Cortex of kidney (tissue), 1 donor: ENCODE measurements at places on chromosomes 2 and 18.

GRCh38 chr2:144489315-144489916 is 30.5 kb downstream of the ZEB2 start:
- no peak for DNase-seq

DNA sequence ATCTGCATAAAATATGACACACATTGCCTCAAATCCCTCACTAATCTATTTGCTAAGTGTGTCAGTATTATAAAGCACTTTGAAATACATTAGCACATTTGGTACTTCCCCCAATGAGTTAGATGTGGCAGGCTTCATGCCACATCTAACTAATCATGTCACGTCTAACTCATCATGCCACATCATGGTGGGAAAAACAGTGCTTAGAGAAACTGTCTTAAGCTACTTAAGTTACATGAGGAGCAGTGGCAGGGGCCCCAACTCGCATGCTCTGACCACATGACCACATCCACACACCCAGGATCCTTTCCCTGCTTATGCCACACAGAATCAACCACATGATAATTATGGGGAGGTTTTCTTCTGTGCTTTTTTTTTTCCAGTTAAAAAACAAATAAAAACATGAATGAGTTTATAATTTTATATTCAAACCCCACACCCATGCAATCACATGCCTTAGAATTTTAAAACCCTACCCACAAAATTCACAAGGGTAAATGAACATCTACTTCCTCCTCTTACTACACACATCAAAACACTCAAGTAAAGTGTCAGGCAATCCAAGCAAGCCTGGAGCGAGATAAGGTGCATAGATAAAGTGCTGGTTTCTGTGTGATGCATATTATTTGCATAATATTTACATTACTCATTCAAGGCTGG is 1.6 kb downstream of the ABCA12 start:
- DNase-seq, result no peak

- DNase-seq, result no peak
Measured at GRCh38 chr2:29991086-29991485, 69.7 kb upstream of the ALK start.

- no peak for DNase-seq
Measured at GRCh38 chr2:196315388-196316049, 144.1 kb upstream of the STK17B start.

- no peak for DNase-seq
Measured at GRCh38 chr2:64035072-64035942, 16.1 kb upstream of the VPS54 start.

DNA sequence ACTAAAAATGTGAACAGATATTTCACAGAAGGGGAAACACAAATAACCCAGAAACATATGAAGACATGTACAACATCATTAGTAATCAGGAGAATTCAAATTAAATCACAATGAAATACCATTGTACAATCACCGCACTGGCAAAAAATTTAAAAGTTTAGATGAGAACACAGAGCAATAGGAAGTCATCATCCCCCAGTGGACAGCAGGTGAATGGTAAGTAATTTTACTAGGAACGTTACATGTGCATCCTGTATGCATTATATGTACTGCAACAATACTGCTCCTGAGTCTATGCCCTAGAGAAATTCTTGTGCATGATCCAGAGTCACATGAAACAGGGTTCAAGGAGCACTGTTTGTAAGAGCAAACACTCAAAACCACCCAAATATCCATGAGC is 713.8 kb downstream of the NRXN1 start:
- no peak for DNase-seq

- no peak for DNase-seq
Measured at GRCh38 chr2:38301969-38302702, 74.9 kb downstream of the ATL2 start.

DNA sequence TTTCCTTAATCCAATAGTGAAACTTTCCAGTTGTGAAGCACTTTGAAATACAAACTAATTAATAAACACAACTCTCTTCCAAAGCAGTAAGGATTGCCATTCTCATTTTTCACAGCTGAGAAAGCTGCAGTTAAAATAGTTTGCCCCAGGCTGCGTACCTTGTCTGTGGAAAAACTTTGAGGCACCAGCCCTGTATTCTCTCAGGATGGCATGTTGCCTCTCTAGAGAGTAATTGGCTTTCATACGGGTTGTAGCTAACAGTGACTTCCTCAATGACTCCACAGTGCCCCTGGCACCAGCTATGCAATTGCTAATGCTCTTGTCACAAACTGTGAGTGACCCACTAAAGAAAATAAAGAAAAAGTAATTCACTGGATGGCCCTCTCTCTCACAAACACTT is 345.7 kb downstream of the MTX2 start:
- no peak for DNase-seq

DNA sequence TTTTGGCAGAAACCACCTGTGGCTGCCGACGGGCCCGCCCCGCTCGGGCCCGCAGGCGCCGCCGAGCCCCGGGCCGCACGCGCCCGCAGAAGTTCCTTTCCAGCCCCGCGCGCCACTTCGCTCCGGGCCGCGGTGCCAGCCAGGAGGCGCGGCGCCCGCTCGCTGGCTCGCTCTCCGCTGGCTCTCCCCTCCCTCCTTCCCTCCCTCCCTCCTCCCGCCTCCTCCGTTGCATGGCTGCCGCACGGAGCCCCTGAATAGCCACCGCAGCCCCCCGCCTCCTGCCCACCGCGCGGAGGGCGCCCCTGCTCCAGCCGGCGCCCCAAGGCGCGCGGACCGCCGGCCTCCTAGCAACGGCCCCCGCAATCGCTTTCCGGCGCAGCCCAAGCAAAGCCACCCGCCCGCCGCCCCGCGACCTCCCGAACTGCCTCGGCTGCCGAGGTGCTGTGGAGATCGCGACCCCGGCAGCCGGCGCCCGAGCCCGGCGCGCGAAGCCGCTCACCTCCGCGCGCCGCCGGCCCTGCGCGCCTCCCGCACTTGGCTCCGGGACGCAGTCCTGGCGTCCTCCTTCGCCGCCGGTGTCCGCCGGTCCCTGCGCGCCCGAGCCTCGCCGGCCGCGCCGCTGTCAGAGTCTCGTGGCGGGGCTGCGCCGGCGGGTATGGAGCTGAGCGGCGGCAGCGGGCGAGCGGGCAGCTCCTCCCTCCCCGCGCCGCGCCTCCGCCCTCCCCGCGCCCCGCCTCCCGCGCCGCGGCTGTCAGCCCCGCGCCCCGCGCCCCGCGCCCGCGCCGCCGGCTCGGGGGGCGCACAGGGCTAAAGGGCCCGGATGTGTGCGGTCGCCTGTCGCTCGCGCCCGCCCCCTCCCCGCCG is at the start of gene ZBTB7C:
Gene ZBTB7C (minus strand): TSS at position 657 of the 864 bp plus-strand sequence.
- DNase-seq, result no peak

- no peak for DNase-seq
Measured at GRCh38 chr2:186433777-186434432, 52.2 kb upstream of the ZC3H15 start.

- no peak for DNase-seq
Measured at GRCh38 chr2:189581354-189582139, 961 bp upstream of the SLC40A1 start.

DNA sequence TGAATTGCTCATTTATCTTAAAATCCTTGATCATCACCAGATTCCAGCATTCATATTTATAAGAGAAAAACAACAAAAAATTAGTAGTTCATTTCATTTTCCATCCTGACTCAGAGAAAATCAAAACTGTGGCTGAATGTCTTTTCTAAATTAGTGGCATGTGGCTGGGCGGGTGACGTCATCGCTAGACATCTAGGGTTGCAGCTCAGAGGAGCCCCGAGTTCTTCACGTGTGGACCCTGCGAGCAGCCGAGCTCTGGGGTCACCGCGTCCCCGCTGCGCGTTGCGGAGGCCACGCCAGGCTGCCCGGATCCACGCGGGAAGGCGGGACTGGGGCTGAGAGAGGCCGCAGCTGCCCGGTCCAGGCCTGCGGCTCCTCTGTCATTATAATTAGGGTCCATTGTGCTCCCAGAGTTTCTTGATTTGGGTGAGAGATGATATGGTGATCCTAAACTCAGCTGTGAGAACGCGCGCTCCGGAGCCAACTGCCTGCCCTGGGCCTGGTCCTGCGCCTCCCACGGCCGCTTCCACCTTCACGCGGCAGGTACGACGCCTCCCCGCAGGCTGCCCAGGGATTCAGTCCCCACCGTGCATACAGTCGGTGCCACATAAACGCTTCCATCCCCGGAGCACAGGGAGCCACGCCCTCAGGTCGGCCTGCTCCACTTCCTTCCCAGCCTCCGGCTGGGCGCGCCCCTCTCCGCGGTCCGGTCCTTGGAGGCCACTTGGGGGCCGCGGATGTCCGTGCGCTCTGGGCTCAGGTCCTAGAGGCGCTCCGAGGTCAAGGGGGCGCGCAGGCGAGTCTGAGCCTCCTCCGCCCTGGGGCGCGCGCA is 56.5 kb downstream of the TMEM18 start:
- no peak for DNase-seq

GRCh38 chr2:209376686-209377085 is 47.2 kb upstream of the MAP2 start:
- DNase-seq, result no peak

GRCh38 chr18:8627540-8627939 is 18.3 kb downstream of the RAB12 start:
- DNase-seq, result no peak

GRCh38 chr2:96860065-96861029 is 2.5 kb upstream of the ANKRD39 start:
- no peak for DNase-seq
